Uterus (tissue), 4 donors: ENCODE measurements at places on chromosomes 2 and 18.

DNA sequence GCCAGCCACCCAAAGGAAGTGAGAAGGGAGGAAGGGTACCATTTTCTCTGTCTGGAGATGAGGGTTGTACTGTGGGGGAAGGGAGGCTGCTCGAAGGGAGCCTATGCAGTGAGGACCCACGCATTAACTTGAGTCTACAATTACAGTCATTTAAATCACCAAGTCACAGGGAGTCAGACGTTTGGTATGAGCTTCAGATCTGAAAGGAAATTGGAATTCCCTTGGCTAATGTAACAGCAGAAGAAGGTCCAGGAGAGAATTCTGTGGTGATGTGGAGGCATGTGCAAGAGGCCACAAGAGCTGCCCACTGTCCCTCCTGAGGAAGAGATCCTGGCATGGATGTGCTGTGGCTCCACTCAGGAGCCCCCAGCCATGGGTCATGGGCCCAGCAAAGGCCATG lies 22.5 kb downstream of the DAPL1 start:
- no peak for DNase-seq

GRCh38 chr2:122515731-122516290 lies 760.4 kb downstream of the TSN start:
- no peak for DNase-seq

DNA sequence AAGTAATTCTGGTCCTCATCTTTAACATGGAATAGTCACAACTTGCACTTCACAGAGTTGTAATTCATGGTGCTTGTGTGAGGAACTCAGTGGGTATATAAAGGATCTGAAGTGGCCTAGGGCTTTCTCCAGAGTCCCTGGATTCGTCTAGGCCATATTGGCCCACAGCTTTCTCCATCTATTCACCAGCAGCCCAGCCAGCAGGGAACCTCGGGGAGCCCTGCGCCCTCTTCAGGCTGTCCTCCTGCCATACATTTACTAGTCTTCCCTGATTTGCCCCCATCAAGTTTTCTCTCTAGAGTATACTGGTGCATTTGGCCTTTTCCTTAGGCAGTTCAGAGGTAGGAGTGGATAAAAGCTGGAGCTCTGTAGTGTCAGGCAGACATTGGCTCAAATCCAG lies 278.3 kb downstream of the MYCN start:
- no peak for DNase-seq

DNA sequence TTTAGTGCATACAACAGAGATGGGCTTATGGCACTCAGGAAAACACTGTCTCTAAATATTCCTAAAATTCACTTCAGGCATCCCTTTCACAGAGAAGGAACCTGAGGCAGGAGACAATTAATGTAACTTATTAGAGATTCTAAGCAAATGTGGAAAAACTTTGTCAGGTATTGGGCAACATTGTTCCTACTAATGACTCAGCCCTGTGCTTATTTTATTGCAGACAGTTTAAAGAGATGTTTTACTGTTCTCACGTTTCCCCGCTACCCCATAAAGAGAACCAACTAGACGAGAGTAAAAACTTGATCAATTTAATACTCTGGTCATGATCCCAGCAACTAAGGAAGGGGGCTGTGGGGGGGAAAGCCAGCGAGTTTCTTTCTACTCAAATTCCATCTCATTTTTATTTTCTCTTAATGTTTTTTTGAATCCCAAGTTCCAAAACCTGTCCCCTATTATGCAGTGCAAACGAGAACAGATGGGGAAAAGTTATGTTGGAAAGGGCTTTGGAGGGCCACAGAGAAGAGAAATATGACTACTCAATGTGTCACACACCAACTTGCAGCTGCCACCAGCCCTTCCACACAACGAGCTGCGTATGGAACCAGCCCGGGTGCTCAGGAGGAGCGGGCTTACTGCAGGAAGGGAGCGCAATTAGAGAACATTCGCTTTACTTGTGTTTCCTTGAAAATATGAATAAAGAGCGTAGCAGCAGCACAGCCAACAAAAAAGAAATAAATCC lies 18.7 kb upstream of the ACVR1 start:
- peak; percentile 30 for DNase-seq

GRCh38 chr2:164739966-164740365 lies 101.7 kb downstream of the COBLL1 start:
- no peak for DNase-seq

- no peak for DNase-seq
Measured at GRCh38 chr2:181822097-181822496, 69.4 kb upstream of the ITPRID2 start.

DNA sequence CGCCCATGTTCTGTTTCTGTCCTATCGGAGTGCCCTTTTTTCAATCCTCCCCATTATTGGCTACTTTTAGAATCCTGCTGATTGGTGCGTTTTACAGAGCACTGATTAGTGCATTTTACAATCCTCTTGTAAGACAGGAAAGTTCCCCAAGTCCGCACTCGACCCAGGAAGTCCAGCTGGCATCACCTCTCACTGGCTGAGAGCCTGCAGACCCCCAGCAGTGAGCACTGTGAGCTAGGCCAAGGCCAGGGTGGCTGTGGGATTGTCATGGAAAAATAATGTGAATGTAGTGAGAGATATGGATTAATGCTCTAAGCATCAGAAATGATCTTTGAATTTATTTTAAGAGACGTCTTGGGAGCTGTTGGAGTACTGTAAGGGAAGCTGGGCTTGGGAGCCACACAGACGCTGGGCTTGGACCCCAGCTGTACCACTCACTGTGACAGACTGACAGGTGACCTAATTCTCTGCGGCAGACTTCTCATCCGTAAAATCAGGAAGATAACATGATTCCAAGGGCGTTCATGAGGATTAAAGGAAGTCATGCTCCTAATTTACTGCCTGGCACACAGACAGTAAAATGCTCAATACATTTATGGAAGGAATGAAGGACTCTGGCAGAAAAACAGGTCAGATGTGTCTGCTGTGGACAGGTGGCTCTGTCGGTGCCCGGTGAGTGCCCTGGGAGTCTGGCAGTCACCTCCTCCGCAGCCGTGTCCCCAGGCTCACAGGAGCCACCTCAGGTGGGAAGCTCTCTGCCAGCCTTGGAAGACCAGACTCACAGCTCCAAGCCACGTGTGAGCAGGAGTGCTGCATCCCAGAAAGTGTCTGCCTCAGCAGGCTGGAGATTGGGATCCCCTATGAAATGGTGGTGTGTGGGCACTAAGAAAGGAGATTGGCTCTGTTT lies 105.5 kb downstream of the FAM168B start:
- no peak for DNase-seq

DNA sequence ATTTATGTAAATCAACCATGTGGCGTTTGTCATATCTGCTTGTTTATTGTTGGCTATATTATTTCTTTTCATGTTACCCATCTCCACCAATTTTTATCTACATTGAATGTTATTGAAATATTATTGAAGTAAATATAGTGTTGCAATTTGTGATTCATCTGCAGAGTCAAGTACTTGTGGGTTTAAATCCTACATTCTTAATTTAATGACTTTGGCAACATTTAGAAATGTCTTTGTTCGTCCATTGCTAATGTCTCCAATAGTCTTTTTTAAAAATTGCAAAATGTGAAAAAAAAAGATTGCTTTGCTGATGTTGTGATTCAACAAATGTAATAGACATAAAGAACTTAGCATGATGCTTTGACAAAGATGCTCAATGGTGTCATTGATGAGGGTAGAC lies 1572.8 kb upstream of the PIK3C3 start:
- no peak for DNase-seq

GRCh38 chr2:101307950-101308431 lies 510 bp downstream of the RNF149 start:
- peak; percentile 33 for DNase-seq
